ENCODE measurements at places on chromosomes 12 and 14.
A peak's percentile ranks its signal among the peaks of the same experiment; 100 is the strongest.

DNA sequence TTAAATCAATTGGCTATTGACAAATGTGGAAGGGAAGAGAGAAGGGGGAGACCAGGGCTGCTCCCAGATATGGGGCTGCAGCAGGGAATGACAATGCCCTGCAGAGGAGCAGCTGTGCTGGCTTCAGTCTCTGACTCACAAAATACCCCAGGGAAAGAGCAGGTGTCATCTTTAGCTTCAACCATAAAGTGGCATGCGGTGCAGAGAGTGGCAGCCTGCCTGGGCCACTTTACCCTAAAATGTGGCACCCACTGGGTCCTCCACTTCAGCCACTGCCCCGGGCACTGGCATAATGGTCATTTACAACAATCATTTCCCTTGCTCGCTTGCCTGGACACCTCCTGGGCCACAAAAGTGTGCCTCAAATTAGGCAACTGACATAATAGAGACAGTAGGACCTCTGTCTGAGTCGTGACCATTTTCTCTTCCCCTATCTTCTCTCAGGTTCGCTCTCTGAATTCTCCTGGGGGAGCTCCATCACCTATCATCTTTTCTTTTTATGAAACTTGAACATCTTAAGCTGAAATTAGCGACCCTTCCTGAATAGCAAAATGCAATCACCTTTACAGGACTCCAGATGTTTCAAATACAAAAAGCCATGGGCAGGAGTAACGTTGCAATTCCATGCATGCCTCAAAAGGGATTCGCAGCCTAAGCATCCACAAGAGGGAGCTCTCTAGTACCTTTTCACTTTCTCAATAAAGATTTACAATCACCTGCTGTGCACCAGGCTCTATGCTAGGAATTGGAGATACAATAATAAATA is 179.9 kb upstream of the ATF7IP start:
- DNase-seq, result no peak

- DNase-seq, result peak; percentile 8
These were observed 22.7 kb upstream of the TEX22 start for GRCh38 chr14:105375635-105376057.

GRCh38 chr12:19856389-19856788 is 417.1 kb downstream of the AEBP2 start:
- no peak for DNase-seq

DNA sequence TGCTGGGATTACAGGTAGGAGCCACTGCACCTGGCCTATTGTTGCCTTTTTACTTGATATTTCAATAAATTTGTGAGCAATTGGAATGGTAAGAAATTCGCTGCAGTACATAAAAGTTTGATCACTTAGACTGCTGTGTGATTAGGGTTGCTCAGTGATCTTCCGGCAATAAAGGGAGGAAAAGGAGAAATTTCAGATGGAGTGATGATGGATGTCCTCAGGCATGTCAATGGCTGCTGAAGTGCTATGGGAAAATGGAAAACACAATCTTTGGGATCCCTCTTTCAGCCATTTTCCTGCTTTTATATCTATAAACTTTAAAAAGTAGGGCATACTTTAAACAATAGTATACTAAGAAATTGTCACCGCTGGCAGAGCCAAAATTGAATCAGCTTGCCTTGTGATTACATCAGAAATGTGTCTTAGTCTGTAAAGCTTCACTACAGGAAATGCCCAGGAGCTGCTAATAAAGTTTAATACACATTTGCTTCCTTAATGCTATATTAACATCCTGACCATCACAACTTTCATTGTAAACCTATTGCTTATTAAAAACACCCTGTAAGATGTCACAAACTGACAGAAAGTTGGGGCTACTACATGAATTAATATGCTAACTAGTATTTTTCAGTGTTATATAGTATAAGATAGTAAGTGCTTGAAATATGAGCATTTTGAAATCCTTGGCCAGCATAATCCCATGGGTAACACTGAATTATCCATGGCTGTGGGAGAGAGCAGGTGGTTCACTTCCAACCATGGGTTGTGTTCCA is 13.7 kb upstream of the FBXL14 start:
- DNase-seq, result no peak

- peak; percentile 48 for DNase-seq
These were observed 326.3 kb downstream of the ZFP36L1 start for GRCh38 chr14:68466491-68466977.

DNA sequence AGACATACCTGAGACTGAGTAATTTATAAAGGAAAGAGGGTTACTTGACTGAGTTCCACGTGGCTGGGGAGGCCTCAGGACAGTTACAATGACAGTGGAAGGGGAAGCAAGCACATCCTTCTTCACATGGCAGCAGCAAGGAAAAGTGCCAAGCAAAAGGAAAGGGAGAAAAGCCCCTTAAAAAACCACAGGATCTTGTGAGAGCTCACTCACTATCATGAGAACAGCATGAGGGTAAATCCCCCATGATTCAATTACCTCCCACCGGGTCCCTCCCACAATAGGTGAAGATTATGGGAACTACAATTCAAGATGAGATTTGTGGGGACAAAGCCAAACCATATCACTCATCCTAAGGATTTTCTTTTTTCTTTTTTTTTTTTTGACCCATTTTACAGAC is 177.8 kb upstream of the EEA1 start:
- DNase-seq, result no peak

DNA sequence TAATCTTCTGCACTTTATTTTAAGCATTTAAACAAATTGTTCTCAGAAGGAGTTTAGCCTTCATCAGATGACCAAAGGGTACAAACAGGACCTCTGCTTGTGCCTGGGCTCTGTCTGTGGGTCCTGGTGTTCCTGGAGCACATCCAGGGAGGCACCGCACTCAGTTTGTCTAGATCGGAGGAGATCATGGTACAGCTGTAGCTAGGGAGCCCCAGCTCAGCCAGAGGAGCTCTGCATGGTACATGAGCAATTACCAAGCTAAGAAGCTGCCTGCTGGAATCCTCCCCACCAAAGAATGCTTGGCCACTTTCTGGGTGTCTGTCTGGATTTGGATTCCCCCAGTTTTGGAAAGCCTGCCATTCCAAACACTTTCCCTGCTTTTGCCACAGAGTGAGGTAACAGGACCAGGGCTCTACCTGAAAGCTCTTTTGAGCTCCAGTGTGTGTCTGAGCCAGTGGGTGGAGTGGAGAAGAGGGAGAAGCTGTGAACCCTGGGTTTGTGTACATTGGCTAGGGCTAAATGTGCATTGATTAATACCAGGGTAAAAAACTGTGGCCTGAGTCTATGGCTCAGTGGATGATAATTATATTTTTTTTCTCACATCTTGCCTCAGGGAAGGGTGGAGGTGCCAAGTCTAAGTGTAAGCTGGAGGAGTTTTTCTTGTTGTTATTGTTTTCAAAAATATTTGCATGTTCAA is 163.7 kb upstream of the IGF1 start:
- DNase-seq, result no peak

- no peak for DNase-seq
These were observed 1.3 kb downstream of the PRPH start for GRCh38 chr12:49296034-49296835.

DNA sequence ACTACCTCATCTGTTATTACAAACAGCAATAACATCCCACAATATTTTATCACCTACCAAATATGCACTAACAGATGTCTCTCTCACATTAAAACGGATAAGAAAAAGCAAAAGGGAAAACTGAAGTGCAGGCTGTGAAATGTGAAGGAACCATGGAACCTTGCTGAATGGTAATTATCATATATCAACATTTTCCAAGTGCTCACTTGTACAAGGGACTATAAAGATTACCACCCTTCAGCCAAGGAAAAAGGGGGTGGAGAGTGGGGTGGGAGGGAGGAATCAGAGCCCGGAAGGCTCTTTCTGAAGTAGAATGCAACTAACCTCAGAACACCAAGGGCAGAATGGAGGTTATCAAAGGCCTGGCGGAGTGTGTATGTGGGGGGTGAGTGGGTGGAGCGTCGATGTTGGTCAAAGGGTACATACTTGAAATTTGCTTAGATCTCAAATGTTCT is 1.2 kb downstream of the SNX6 start:
- no peak for DNase-seq

DNA sequence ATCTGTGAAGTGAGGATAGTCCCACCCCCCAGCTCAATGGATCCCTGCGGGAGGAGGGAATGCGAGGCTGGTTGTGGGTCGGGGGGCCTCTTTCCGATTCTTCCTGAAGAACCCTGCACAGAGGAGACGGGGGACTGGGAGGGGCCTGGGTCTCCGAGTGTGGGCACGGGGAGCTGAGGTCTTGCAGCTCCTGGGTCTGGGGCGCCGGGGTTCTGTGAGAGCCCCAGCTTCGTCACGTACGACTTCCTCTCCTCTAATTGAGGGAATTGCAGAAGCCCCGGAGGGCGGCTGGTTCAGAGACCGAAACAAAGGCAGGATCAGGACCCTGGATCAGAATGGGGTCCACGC is 66.6 kb downstream of the DIO3 start:
- DNase-seq, result no peak

All from pulmonary artery endothelial cell (primary cell).